ENCODE measurements at places on chromosomes 3 and 15.
A peak's percentile ranks its signal among the peaks of the same experiment; 100 is the strongest.

DNA sequence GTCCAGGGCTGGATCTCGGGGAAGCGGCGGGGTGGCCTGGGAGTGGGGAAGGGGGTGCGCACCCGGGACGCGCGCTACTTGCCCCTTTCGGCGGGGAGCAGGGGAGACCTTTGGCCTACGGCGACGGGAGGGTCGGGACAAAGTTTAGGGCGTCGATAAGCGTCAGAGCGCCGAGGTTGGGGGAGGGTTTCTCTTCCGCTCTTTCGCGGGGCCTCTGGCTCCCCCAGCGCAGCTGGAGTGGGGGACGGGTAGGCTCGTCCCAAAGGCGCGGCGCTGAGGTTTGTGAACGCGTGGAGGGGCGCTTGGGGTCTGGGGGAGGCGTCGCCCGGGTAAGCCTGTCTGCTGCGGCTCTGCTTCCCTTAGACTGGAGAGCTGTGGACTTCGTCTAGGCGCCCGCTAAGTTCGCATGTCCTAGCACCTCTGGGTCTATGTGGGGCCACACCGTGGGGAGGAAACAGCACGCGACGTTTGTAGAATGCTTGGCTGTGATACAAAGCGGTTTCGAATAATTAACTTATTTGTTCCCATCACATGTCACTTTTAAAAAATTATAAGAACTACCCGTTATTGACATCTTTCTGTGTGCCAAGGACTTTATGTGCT, 527 bp downstream of the B2M start:
- peak; percentile 26 for DNase-seq

DNA sequence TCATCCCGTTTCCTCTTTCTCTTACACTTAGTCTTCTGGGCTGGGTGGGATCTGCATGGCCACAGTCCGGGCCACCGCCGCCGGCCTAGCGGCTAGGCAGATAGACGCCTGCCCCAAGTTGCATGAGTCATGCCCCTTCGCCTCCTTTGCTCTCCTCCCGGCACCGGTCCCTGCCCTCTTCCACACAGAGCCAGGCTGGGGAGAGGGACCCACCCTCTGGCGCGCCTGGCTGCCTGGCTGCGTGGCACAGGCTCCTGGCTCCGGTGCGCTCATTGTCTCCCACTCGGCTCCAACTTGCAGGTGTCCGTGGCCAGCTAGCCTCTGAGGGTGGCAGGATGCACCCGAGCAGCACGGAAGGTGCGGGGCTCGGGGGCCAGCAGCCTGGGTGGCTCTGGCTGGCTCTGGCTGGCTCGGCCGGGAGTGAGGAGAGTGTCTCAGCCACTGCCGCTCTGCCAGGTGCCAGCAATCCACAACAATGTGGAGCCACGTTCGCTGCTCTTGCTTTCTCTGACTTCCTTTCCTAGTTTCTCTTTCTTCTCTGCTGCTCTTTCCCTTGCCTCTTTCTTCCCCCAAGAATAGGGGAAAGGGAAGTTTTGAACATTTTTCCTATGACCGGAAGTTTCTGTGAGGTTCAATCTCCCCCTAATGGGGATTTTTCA, 22.4 kb upstream of the MTHFS start:
- no peak for DNase-seq

DNA sequence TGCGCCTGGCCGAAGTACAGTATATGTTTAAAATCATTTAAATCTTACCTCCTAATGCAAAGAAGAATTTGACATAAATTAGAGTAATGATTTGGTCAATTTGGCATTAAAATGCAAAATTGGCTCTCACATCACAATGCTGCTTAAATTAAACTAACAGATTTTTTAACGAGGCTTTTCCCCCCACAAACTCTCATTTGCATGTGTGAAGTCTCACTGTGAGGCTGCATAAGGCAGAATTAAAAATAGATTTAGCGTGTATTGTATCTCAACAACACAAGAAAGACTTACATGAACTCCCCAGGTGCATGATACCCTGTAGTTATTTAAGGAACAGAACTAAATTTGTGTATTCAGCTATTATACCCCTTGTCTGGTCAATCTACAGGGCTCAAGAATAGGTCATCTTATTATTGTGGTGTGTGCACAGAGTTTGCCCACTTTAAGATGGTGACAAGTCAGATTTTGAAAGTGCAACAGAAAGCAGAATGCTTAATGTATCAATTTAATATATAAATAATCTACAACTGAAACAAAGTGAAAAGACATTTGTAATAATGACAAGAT, 897.9 kb downstream of the EPHA3 start:
- no peak for DNase-seq

GRCh38 chr15:91752081-91752785, 101.3 kb upstream of the SLCO3A1 start:
- no peak for DNase-seq

- peak; percentile 6 for DNase-seq
These were observed 56.1 kb upstream of the ACAN start for GRCh38 chr15:88747111-88747510.

- no peak for DNase-seq
These were observed 43.6 kb downstream of the EDEM1 start for GRCh38 chr3:5231074-5231473.

GRCh38 chr15:77180270-77180669, 109.4 kb upstream of the TSPAN3 start:
- no peak for DNase-seq

- DNase-seq: no peak
These were observed 60.8 kb upstream of the ARHGEF26 start for GRCh38 chr3:154060238-154061000.

GRCh38 chr15:85993116-85993515, 86.6 kb upstream of the AGBL1 start:
- DNase-seq: no peak

DNA sequence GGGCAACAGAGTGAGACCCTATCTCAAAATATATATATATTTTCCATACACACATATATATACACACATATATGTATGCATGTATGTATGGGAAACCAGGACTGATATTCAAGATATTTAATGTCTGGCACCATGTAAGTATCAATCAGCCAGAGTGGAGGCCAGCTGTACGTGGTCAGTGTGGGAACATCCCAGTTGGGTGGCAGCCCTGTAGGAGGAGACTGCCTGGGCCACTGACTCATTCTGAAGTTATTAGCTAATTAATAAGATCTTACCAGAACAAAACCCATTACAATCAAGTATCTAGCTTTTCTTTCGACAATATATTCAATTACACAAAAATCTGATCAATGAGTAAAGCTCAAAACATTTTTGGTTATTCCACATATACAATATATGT, 85.1 kb upstream of the OCA2 start:
- DNase-seq: peak; percentile 19

Data from EL (cell line).